ENCODE measurements at places on chromosomes 6 and 20.

DNA sequence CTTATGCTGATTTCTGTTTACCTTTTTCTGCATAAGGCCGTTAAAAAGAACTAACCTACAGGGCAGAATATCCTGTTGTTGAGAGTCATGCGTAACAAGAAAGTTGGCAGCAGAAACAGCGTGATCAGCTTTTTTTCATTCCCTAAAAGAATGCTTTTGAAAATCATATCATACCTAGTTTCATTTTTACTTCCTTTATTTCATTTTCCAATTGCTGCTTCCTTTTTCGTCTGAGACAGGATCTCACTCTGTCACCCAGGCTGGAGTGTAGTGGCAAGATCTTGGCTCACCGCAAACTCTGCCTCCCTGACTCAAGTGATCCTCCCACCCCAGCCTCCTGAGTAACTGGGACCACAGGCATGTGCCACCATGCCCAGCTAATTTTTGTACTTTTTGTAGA lies 4.1 kb downstream of the CALHM6 start:
- no peak for DNase-seq

DNA sequence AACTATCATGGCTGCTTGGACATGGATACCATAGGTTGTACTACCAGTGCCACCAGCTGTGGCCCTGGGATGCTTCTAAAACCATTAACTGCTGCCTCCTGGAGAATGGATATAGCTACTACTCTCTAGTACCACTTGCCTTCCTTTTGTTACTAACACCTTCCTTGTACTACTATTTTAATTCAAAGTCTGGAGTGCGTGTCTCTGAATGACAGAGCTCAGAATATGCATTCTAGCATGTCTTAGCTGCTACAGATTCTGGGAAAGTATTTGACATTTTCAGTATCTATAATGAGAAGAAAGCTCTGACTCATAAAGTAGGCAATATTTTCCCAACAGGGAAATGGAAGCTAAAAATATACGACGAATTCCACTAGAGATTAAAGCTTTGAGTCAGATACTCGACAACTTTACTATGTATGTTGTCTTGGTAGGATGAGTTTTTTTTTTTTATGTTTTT lies 112.3 kb downstream of the PFDN4 start:
- DNase-seq, result no peak

DNA sequence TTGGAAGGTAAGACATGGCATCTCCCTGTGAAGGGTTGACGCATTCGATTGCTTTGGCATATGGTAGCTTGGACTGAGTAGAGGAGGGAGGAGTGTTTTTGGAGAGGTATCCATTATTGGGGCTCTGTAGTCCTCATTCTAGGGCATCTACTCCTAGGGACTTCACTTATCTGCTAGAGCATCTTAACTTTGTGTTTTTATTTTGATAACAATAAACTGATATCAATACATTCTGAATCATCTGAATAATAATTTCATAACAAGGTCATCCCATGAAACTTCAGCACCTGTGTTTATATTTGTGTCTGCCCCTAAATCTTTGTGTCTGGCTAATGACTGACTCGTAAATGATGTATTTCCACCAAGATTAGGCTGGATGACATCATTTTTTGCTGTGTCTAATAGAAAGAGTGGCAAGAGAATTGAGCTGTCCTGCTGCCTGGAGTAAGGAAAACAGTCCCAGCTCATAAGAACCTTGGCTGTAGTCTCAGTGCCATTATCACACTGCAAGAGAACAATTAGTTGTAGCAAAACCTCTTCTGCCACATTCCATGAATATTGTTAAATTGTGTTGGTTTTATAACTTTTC lies 288.5 kb downstream of the PRL start:
- no peak for DNase-seq

- no peak for DNase-seq
Measured at GRCh38 chr6:45896783-45897441, 118.7 kb downstream of the CLIC5 start.

- no peak for DNase-seq
Measured at GRCh38 chr6:15518057-15518456, 144.8 kb downstream of the DTNBP1 start.

DNA sequence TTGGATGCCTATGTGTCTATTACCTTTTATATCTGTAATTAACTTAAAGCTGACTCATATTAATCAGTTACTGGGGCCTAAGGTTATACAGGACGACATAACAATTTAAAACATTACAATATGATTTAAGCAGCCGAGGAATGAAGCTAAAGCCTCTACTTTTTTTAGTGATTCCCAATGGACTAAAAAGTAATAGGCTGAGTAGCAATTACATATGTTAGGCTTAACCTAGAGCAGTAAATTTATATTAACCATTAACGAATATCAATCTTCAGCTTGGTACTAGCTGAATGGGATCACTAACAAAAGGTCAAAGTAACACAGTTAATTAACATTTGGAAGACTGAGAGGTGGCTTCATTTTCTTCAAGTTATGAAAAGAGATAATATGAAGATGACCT lies 43.1 kb downstream of the STK38 start:
- DNase-seq, result no peak

DNA sequence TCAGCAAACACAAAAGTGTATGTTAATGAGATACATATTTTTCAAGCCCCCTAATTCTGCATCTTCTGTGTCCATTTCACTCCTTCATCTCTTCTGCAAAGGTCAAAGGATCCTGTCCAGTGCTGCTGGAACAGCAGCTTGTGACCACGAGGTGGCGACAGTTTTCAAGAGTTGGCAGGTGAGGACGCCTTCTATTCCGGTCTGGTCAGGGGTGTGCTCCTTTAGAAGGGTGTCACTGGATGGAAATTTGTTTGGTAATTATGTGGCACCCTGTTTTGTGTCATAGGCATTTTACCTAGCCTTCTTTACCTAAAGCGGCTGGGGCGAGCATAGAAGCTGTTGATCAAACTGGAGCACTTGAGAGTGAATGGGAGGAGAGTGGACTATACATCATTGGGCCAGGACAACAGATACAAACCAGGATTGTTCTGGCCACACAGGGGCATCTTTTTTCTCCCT lies 32.9 kb upstream of the ERVFRD-1 start:
- DNase-seq, result peak; percentile 86
